ENCODE measurements at places on chromosomes 7 and 10.

GRCh38 chr10:112953174-112954159 is 3.4 kb downstream of the TCF7L2 start:
- DNase-seq, result peak; percentile 60

DNA sequence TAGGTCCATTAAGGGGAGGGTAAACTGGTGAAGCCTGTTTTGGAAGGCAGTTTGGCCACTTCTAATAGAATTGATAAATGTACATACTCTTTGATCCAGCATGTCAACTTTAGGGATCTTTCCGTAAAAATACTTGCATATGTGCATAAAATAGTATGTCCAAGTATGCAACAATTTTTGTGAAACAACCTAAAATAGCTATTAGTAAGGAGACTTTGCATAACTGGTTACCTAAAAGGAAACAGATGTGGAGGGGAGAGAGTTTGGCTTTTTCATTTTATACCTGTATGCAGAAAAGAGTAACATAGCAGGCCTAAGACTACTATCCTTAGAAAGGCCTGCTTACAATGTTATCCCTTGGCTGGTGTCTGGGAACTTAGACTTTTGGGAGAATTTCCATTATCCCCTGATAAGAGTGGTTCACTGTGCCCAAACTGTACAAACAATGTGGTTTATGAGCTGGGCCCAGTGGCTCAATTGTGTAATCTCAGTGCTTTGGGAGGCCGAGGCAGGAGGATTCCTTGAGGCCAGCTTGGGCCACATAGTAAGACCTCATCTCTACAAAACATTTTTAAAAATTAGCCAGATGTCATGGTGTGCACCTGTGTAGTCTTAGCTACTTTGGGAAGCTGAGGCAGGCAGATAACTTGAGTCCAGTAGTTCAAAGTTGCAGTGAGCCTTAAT is 21.3 kb downstream of the PTPN12 start:
- no peak for DNase-seq

GRCh38 chr7:119925581-119926289 is 347.2 kb upstream of the KCND2 start:
- DNase-seq, result peak; percentile 81

- no peak for DNase-seq
These were observed 393.7 kb upstream of the MBL2 start for GRCh38 chr10:53166325-53166724.

- DNase-seq, result no peak
These were observed 460.2 kb downstream of the GRM8 start for GRCh38 chr7:126792521-126792920.

DNA sequence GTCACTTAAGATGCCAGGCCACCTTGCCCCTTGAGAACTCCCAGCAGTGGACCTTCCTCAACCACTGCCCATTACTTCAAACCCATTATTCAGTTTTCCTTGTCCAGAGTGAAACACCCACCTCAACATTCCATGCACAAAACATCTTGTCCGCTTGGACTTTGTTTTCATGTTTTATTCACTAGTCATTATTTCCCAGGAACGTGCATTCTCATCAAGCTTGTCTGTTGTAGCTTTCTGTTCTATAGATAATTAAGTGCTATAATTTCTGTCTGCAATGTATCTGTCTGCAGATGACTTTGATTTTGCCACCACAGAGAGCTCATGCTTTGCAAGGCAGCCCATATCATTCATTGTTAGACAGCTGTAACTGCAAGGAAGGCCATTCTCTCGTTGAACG is 117.4 kb downstream of the RAB18 start:
- DNase-seq, result no peak

DNA sequence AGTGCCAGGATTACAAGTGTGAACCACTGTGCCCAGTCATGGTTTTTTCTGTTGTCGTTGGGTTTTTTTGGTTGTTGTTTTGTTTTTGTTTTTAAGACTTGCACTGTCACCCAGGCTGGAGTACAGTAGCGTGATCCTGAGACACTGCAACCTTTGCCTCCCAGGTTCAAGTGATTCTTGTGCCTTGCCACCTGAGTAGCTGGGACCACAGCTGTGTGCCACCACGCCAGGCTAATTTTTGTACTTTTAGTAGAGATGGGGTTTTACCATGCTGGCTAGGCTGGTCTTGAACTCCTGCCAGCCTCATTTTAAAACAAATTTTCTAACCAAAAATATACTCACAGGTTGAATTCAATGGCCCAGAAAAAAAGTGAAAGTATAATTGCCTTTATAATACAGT is 174.1 kb downstream of the AHR start:
- no peak for DNase-seq

- no peak for DNase-seq
These were observed 24.4 kb upstream of the CTAGE4 start for GRCh38 chr7:144158861-144159260.

GRCh38 chr10:6516929-6517284 is 63.2 kb downstream of the PRKCQ start:
- DNase-seq, result no peak

GRCh38 chr7:56033671-56034432 is 17.4 kb downstream of the PSPH start:
- peak; percentile 93 for DNase-seq

DNA sequence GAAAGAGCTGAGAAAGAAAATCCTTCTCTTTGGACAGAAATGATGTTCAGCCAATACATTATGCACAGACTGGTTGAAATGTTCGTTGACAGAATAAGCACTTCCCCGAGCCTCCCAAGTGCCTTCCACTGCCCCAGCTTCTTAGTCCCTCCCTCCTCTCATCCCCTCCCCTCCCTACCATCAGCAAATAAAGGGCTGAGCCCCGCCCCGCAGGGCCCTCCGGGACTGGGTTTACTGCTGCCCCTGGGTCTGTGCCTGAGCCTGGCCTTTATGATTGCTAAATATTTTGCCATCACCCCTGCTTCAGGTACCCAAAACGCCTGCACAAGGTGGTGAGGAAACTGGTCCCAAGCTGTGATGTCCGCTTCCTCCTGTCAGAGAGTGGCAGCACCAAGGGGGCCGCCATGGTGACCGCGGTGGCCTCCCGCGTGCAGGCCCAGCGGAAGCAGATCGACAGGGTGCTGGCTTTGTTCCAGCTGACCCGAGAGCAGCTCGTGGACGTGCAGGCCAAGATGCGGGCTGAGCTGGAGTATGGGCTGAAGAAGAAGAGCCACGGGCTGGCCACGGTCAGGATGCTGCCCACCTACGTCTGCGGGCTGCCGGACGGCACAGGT is 28.1 kb downstream of the HKDC1 start:
- no peak for DNase-seq

DNA sequence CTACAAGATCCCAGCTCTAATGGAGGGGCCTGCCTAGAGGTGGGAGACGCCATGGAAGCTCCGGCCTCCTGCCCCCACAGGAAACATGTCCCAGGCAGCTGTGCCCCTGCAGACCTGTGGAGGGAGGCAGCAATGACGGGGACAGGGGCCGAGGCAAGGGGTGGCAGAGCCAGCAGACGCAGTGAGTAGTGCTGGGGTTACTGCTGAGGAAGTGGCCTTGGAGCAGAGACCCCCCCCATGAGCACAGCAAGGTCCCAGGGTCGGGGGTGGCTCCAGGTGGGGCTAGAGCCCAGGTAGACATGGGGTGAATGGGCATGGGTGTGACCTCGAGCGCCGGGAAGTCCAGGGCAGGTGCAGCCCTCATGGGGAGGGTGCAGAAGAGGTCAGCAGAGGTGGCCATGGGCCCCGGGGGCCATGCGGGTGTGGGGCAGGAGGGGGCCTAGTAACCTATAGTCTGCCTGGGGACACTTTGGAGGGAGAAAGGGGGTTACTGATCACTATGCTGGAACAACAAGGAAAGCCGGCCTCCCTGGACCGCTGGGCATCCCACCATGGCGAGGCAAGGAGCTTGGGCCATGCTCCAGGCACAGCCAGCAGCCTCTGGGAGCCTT is 45.5 kb downstream of the JAKMIP3 start:
- DNase-seq, result no peak

- DNase-seq, result no peak
These were observed 249.8 kb upstream of the AKR1E2 start for GRCh38 chr10:4576206-4576605.

GRCh38 chr10:61821693-61822092 is 79.8 kb upstream of the ARID5B start:
- DNase-seq, result no peak

DNA sequence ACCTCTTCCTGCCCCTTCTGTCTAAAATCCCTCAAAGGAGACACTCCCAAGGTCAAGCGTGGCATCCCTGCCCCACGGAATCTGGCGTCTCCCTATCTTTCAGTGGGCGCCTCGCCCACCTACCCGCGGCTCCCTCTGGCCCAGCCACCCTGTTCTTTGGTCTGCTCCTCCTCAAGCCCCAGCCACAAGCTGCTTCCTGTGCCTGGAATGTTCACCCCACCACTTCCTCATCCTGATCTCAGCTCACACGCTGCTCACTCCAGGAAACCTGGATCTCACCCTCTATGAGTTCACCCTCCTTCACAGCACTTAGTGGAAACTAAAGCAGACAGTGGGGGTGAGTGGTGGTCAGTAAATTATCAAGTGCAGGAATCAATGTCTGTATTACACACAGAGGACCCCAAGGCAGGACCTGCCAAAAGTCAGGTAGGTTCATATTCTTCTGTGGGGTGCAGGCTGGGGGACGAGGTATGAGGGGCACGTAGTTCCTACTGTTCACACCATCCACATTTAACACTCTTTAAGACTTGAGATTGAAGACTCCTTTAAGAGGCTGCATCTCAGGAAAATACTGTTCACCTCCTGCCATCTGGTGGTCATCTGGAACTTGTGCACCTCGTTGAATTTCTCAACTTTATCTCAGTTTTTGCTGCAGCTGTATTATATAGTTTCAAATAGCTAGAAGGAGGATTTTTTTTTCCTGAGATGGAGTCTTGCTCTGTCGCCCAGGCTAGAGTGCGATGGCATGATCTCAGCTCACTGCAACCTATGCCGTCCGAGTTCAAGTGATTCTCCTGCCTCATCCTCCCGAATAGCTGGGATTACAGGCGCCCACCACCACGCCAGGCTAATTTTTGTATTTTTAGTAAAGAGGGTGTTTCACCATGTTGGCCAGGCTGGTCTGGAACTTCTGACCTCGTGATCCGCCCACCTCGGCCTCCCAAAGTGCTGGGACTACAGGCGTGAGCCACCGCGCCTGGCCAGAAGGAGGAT is 166.6 kb downstream of the ARHGAP21 start:
- peak; percentile 78 for DNase-seq

DNA sequence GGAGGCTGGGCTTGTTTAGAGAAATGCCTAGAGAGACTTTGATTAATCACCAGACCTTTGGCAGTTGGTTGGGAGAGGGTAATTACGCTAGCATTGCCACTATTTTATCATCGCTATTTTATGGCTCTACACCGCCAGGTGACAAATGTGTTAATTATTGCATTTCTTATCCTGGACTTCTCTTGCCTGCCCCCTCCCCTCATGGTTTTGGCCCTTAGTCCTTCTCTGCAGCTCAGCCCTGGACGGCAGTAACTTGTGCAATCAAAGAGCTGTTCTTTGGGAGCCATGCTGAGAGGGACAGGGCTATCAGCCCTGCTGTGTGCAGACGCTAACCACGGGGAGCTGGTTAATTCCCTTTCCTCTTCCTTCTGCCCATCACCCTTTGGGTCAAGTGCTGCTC is 585.0 kb downstream of the AUTS2 start:
- no peak for DNase-seq

DNA sequence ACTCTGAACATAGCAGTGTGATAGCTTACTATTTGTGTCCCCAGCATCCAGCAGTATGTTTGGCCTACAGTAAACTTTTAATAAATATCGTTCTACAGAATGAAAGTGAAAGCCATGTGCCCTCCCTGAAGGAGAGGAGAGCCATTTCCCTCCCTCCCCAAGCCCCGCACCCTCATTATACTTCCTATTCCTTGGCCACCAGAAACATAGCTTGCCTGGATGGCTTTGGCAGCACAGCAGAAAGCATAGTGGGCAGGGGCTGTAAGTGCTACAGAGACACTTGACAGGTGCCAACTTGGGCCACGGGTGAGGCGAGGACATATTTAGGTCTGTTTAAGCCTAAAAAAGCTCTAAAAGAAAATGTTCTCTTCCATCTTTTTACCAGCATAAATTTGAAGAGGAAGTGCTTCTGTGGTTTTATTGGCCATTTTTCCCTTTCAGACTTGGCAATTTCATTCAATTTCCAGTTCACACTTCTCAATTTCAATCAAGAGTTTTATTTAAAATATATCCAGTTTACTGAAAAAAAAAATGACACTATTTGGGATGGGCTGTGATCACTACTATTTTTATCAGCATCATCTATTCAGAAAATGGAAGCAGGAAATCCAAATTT is 12.7 kb downstream of the HHEX start:
- no peak for DNase-seq

DNA sequence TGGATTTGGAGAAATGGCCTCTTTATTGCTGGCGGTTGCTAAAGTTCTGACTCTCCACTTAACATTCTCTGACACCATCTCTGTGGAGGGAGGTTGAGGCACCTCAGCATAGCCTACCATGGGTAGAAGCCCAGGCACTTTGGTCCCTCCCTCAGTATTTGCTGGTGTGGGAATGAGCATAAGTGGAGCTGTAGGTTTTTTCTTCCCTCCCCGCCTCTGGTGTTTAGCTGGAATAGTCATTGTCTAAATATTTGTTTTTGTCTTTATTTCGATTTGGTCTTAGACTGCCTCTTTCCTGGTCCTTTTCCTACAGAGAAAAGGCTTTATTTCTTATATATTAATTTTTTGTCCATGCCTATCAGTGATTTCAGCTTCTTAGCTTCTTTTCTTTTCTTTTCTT is 203.4 kb upstream of the AGR3 start:
- DNase-seq, result no peak

DNA sequence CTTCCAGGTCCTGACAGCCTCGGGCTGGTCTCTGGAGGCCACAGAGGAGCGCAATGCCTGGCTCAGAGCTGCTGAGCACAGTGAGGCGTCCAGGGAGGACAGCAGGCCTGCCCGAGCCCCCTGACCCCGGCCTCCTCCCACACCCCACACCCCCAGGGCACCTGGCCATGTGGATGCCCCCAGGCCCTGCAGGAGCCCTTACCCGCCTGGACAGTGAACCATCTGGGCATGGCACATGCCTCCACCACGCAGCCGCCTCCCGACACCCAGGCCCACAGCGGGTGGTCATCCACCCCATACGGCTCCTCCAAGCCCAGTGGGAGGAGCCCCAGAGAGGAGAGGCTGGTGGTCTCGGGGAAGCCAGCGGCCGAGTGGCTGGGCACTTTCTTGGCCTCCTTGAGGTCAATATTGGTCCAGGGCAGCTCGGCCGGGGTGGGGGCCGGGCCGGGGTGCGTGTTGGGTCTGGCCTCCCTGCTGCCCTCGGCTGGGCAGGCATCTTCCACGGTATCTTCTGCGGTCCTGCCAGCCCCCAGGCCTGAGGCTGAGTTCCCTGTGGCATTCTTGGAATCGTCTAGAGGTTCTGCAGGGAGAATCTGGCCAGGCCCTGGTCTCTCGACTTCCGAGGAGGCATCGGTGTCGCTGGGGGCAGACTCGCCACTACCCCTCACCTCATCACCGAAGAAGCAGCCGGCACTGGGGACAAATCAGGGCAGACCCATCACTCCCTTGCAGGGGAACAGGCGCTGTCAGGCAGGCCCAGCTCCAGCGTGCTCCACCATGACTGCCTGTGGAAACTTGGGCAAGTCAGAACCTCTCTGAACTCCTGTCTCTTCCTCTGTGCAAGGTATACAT is 18.6 kb downstream of the TECPR1 start:
- DNase-seq, result no peak

DNA sequence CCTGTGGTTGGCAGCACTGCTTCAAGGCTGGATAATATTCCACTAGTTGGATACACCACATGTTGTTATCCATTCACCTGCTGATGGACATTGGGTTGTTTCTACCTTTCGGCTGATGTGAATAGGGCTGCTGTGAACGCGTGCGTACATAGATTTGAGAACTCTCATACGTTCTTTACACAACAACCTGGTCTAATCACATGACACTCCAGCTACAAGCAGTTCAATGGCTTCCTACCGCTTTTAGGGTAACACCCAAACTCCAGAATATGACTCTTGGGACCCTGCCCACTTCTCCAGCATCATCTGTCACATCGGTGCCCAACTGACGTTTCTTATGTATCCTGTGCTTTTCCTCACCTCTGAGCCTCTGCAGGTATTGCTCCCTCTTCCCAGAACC is 114.6 kb downstream of the ABLIM1 start:
- DNase-seq, result no peak
